Activated CD8-positive, alpha-beta memory T cell treated with anti-CD3 and anti-CD28 coated beads, Interleukin-2, amount 10 ng/mL, durations not matched to agents 7 days and 5 days (primary cell): ENCODE measurements at places on chromosomes 1 and 21. TPM values are rescaled to one million over a fixed set of nuclear protein-coding genes. Genes with fewer than 3 reads are reported as not detected.

GRCh38 chr1:182235952-182236650 lies 155.5 kb downstream of the GLUL start:
- DNase-seq, result no peak

The IRF2BP2 gene
- total RNA-seq, result 81.1 TPM

GRCh38 chr1:225815526-225816178 lies 5.7 kb downstream of the EPHX1 start:
- no peak for DNase-seq

DNA sequence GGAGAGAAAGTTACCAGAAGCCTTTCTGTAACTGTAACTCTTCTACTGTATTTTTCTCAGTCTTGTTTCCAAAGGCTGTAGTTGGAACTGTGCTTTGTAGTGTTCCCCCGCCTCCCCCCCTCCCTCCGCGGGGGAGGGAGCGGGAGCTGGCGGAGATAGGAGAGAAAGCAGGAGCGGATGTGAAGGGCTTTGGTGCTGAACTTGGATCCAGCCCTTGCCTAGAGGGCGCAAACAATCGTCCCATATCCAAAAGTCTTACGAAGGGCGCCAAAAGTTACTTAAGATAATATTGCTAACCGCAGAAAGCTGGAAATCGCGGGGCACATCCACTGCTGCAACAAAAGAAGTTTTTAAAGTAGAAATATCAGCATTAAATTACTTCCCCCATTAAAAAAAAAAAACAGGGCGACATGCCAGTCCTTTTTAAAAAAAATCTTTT lies 2.4 kb upstream of the NFIA start:
- DNase-seq, result no peak

GRCh38 chr1:87325982-87326738 lies 2.5 kb upstream of the LMO4 start:
- peak; percentile 58 for DNase-seq

- DNase-seq, result no peak
Observed at GRCh38 chr1:29708796-29709703, 472.7 kb downstream of the PTPRU start.

GRCh38 chr1:234967121-234967520 lies 161.5 kb downstream of the TOMM20 start:
- DNase-seq, result no peak

The ERRFI1 gene
- total RNA-seq, result 0.53 TPM

The SPATA46 gene
- not detected for total RNA-seq

DNA sequence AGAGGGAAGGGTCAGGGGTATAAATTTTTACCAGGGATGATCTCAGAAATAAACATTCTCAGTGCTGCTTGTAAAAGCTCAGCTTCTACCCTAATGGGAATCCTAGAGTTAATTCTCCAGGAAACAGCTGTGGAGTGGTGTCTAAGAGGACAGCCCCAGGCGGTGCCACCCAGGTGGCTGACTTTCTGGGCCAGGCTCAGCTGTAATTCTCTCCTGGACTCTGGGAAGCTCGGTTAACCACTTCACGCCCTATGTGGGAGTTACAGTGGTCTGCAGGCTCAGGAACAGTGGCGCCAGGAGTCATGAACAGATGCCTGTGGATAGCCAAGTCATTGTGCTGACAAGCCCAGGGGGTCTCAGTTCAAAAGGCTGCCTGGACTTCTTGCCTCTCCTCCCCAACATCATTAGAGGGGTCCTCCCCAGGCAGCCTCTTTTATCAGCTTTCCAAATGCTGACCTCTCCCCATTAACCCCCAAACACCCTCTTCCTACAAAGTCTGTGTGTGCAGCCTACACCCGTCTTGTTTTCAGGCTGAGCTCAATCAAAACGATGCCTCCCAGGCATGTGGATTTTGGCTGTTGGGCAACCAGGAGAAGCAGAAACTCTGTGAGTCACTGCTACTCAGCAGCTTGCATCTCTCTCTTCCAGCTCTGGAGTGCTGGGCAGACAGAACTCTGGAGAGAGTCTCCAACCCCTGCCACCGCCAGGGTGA lies 1.2 kb downstream of the HHIPL2 start:
- no peak for DNase-seq

- no peak for DNase-seq
Observed at GRCh38 chr1:113804421-113805255, 7.6 kb downstream of the RSBN1 start.

DNA sequence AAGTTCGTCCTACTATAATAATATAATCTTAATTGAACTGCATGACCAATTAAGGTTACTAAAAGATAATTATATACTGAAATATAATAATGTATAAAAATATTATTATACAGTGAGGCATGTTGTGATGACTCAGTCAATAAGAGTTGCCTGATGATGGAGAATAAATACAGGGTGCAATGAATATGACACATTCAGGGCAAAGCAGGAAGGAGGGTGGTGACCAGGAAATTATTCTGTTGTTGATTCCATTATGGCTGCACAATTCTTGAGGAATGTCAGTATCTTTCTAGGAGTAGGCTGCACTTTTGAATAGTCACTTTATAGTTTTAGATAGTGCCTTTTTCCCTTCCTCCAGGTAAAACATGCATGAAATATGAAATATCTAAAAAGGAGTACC lies 46.4 kb upstream of the RGS21 start:
- no peak for DNase-seq

The OR2T35 gene
- total RNA-seq, result not detected

DNA sequence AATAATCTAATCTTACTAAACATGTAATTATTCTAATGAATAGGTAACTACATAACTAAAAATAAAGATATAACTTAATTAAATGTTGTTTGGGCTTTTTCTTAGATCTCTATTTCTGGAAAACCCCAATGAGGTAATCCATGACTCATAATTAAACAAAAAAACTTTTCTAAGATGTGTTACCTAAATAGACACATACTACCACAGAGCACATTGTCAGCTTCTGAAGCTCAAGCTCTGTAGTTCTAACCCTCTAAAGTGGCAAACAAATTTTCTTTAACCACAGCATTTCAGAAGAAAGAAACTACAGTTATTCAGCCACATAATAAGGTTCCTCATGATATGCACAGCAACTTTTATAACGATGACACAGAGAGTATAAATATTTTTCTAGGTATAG lies 4.2 kb downstream of the OR6K3 start:
- DNase-seq, result no peak

GRCh38 chr1:11143907-11144306 lies 44.2 kb upstream of the EXOSC10 start:
- DNase-seq, result no peak

The KCNK1 gene
- total RNA-seq, result 0.61 TPM

The RAP1A gene
- 224 TPM for total RNA-seq

DNA sequence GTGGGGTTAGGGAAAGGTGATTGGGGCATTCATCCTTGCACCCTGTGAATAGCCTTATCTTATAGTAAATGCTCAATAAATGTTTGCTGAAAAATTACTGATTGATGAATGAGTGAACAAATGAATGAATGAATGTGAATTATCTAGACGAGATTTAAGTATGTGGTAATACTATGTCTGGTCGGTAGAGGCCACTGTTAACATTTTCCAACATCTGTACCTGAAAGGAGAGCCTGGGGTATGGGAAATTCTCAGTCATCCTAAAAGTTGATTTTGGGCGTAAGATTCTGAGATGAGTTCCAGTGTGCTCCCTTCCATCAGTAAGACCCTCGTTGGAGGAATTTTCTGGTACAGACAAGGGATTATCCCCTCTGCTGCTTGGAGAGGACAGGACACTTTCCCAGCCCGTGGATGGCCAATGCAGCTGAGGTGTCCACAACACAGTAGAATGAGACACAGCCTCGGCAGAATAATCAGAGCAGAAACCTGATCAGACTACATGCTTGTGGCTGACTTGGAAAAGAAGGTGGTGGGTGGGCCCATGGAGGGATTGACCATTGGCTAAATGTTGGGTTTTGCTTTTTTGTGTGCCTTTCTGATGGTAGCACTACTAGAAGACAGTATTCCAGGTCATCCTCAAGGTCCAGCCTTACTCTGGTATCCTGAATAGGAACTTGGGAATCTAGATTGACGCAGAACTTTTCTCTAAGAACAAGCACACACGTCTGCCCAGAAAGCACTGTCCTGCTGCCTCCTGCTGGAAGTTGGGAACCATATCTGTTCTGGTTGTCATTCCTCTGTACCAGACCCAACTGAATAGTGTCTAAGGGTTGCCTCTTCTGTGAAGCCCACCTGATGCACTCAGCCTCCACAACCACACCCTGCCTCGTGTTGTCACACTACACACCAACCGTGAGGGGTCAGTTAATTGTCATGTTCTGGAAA lies 262.0 kb downstream of the TNR start:
- no peak for DNase-seq

GRCh38 chr1:37486680-37487618 lies 12.6 kb downstream of the ZC3H12A start:
- peak; percentile 82 for DNase-seq

DNA sequence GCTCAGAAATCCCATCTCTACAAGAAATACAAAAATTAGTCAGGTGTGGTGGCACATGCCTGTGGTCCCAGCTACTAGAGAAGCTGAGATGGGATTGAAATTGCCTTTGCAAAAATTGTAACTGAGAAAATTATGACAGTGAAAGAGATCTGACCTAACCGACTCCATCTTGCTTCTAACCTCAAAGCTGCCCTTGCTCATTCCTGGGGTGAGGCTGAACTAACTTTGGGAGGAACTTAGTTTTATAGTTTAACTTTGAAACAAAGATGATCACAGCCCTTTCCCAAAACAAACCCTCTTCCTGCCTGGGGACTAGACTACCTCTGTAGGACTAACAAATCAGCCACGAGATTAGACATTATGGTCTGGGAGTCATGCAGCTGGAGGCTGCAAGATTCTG lies 33.8 kb upstream of the ERO1B start:
- no peak for DNase-seq

DNA sequence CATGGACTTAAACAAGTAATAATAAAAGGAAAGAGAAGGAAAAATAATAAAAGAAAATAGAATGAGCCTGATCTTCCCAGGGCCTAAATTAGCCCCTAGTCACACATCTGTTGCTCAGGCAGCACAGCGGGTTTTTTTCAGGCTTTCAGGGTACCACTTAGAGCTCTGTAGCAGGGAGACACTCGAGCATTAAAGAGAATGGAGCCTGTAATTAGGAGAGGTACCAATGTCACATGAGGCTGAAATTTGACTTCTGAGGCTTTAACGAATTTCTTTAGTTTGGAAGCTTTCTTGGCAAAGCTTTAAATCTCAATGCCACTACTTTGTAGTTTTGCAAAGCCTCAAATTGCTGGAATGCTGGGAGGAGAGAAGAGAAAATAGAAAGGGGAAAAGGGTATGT lies 116.3 kb downstream of the AK5 start:
- no peak for DNase-seq

- no peak for DNase-seq
Observed at GRCh38 chr1:184225283-184226099, 161.3 kb upstream of the C1orf21 start.

DNA sequence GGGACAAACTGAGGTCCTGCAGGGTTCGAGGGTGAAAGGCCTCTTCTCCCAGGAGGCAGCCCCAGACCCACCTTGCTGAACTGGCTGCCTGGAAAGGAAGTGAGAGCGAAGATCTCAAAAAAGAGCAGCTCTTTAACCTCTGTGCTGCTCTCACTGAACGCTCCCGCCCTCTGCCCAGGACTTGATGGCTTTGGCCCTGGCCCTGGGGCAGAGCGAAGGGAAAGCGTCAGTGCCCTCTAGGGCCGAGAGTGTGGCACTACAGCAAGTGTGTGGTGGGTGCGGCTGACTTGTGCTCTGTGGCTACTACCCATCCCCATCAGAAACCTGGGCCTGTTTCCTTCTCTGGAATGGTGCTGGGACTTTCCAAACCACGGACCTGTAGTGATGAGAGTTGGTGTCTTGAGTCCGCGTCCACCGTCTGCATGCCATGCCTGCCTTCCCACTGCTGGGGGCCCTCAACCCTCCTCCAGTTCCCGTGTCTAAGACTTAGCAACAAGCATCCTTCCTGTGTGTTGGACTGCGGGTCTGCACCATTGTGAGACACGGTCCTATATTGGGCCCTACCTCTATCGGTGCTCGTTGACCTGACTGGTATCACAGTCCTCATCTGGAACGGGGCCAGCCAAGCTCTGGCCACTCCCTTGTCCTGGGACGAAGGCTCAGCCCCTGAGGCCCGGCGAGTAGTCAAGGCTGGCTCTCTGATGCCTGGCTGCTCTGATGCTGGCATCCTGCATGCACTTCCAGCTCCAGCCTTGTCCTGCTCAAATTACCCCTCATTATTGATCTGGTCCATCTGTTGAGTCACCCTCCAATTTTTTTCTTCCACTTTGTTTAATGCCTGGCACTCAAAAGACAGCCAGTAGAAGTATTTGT lies 180.3 kb downstream of the DISC1 start:
- peak; percentile 49 for DNase-seq

- no peak for DNase-seq
Observed at GRCh38 chr1:215793180-215793579, 226.1 kb downstream of the KCTD3 start.

- no peak for DNase-seq
Observed at GRCh38 chr1:209155546-209155945, 428.0 kb upstream of the CAMK1G start.

GRCh38 chr1:24110642-24111261 lies 1.2 kb downstream of the MYOM3 start:
- no peak for DNase-seq

The CYP4Z1 gene
- not detected for total RNA-seq

GRCh38 chr1:160030657-160031364 lies 979 bp downstream of the PIGM start:
- no peak for DNase-seq

The TRIM67 gene
- total RNA-seq, result not detected

- no peak for DNase-seq
Observed at GRCh38 chr1:204326771-204327300, 32.9 kb downstream of the PLEKHA6 start.

GRCh38 chr1:228478912-228479711 lies 8.1 kb upstream of the RNF187 start:
- DNase-seq, result peak; percentile 82

- no peak for DNase-seq
Observed at GRCh38 chr1:221816899-221817298, 75.0 kb upstream of the DUSP10 start.
